Right atrium auricular region (tissue), 2 donors: ENCODE measurements at places on chromosomes 1 and 21.

DNA sequence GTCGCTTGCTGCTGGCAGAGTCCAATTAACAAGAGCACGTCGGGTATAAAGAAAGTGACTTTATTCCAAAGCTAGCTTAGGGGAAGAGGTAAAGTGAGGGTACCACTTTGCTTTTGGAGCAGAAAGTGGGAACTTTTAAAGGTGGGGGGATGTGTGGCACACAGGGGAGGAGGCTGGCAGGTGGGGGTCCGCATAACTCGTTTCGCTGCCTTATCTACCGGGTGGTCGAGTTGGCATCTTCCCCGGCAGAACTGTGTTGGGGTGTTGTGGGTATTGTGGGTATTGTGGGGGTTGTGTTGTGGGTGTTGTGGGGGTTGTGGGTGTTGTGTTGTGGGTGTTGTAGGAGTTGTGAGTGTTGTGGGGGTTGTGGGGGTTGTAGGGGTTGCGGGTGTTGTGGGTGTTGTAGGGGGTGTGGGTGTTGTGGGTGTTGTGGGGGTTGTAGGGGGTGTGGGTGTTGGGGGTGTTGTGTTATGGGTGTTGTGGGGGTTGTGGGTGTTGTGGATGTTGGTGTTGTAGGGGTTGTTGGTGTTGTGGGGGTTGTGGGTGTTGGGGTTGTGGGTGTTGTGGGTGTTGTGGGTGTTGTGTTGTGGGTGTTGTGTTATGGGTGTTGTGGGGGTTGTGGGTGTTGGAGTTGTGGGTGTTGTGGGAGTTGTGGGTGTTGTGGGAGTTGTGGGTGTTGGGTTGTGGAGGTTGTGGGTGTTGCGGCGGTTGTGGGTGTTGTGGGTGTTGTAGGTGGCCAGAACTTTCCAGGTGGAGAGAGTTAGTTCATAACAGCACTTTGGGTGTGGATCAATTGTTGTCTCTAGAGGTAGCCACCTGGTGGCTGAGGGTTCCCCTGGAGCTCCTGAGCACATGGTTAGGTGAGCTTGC is 52.7 kb downstream of the AGPAT3 start:
- no peak for DNase-seq

- no peak for DNase-seq
Measured at GRCh38 chr1:16015960-16016901, 1.6 kb downstream of the HSPB7 start.

GRCh38 chr1:203692565-203693470 is 66.2 kb downstream of the ATP2B4 start:
- DNase-seq = peak; percentile 94

DNA sequence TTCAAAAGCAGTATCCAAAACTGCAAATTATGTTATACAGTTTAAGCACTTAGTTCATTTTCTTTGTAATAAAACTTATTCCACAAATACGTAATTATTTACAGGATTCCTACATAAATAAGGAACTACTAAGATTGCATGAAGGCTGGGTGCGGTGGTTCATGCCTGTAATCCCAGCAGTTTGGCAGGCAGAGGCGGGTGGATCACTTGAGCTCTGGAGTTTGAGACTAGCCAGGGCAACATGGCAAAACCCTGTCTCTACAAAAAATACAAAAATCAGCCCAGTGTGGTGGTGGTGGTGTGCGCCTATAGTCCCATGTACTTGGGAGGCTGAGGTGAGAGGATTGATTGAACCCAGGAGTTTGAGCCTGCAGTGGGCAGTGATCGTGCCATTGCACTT is 69.3 kb downstream of the POU2F1 start:
- no peak for DNase-seq

- DNase-seq = no peak
Measured at GRCh38 chr1:84582802-84583587, 8.8 kb upstream of the CTBS start.

DNA sequence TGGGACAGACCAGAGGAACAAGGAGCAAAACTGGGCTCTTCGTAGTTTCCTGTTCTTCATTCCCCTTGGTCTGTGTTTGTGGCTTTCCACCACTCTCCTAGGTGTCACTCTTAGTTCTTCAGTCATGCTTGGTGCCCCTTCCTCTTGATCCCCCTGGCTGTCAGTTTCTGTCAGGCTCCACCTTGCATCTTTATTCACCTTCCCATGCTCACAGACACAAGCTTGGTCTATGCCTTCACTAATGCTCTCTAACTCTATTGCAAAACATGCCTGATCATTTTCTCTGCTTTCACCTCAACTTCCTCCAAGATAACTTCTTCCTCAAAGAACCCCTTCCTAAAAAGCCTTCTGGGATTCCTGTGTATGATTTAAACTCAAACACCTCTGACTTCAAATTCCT is 122.9 kb downstream of the GLUL start:
- DNase-seq = no peak

DNA sequence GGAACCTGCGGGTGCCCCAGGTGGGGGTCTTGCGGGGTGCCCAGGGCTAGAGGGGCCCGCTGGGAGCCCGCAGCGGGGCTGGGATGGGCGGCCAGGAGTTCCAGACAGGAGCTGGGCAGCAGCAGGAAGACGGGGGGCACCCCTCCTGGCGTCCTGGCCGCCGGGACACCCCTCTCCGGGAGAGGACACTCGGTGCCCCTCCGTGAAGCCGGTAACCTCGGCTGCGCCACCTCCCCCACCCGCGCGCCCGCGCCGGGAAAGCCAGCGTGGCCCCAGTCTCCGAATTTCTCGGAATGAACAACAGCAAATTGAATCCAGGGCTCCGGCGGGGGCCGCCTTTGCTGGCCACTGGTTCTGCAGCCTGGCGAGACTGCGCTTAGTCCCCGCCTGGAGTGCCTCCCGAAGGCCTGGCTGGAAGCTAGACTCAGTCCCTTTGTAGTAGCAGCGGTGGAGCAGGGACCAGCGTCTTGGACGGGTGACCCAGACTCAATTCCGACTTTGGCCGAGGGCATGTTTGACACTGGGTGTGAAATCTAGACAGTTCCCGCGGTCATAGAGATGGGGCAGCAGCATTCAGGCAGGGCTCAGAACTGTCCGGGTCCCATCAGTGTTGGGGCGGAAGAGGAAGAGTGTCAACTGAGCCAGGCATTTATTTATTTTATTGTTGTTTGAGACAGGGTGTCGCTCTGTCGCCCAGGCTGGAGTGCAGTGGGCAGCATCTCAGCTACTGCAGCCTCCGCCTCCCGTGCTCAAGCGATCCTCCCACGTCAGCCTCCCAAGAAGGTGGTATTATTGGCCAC is 773 bp downstream of the IFNGR2 start:
- DNase-seq = peak; percentile 78

DNA sequence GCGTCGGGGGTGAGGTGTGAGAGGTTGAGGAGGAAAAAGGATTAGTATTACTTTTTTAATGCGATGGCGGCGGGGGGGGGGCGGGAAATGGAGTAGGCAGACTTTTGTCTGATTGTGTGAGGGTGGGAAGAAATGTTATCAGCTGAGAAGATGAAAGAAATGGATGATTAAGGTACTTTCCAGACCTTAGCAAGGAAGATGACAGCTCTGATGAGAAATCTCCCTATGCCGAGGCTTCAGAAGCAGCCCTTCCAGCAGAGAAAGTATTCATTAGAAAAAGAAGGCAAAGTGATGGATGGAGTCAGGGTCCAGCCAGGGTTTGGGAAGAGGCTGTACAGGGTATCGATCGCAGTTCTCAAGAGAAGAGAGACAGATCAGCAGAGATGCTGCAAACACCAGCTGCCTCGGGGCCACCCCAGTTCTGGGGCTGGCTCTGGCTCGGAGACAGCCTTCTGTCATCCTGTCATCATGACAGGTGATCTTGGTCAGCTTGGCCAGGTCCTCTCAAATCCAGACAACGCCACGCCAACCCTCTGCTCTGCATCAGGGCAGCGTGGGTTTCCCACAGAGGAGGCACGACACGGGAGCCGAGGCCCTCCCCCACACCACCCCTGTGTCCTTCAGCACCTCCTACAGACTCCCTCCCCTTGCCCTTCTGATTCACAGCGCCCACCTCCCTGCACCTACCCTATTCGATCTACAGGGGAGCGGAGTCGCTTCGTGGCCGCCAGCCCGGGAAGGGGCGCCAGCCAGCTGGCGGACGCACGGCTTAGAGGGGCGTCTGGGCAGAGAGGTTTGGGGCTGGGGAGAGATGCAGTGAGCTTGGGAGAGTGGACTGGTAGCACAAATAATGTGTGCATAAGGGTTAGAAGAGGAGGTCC is 674 bp upstream of the ATXN7L2 start:
- DNase-seq = no peak

- no peak for DNase-seq
Measured at GRCh38 chr21:16504766-16505165, 775.0 kb downstream of the USP25 start.

DNA sequence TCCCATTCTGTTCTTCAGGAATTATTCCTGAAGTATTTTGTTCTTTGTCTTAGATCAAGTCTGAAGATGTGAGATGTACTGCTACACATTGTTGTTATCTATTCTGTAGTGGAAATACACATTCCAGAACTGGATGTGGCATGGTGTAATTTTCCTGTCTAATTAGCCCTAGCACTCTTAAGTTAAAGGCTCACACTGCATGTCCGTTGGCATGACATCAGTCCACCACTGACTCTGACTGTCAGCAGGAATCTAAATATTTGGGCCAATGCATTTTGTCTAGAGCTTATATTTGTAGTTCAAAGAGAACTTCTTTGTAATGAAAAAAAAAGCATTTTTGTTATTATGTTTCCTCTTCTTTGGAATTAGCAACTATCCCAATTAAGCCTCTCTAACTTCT is 201.0 kb downstream of the S1PR1 start:
- DNase-seq = no peak

- no peak for DNase-seq
Measured at GRCh38 chr1:152053375-152053774, 16.6 kb upstream of the S100A11 start.
